ENCODE measurements at places on chromosomes 16 and 17.

DNA sequence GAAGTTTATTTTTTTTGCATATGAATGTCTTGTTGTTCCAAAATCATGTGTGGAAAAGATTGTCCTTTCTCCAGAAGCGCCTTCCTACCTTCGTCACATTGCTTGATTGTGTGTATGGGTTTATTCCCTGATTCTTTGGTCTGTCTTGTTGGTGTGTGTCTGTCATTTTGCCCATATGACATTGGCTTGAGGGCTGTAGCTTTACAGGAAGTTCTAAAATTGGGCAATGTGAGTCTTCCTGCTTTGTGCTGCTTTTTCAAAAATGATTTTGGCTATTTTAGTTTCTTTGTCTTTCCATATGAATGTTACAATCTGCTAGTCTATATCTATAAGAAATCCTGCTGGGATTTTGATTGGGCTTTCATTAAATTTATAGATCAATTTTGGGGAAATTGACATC is 217.2 kb downstream of the SNX29 start:
- no peak for DNase-seq

DNA sequence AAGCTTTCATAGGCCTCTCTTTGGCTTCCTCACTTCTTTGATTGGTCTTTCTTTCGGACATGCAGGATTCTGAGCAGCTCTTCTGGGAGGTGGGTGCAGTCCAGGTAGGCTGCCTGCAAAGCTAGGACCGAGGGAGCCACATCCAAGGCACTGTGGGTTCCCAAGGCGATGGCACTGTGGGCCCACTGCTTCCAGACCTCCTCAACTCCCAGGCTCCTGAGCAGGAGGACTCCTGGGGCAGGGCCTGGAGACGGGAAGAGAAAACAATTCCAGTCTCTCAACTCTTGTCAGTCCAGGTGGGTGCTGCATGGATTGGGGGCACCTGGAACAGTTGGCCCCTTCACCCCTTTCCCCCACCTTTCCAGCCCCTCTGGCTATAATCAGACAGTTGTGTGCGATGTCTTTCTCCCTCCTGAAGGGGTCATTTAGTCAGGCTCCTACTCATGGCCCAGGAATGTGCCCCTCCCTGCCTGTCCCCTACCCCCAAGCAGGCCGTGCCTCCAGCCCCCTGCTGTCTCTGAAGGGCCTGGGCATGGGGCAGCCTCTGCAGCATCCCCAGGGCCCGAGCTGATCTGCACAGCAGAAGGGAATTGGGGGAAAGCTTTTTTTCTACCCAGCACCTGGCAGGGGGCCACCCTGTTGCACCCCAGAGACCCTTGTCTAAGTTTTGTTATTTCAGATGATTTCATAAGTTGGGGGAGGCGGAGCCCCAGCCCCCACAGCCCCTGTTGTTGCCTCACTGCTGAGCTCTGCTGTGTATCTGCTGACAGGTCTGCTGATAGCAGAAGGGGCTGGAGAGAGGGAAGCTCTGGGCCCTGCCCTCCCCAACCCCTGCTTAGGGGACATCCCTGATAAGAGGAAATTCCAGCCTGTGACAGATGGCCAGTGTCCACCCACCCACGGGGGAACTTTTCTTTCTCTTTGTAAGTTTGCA is 330.3 kb downstream of the SEC14L1 start:
- DNase-seq = no peak

DNA sequence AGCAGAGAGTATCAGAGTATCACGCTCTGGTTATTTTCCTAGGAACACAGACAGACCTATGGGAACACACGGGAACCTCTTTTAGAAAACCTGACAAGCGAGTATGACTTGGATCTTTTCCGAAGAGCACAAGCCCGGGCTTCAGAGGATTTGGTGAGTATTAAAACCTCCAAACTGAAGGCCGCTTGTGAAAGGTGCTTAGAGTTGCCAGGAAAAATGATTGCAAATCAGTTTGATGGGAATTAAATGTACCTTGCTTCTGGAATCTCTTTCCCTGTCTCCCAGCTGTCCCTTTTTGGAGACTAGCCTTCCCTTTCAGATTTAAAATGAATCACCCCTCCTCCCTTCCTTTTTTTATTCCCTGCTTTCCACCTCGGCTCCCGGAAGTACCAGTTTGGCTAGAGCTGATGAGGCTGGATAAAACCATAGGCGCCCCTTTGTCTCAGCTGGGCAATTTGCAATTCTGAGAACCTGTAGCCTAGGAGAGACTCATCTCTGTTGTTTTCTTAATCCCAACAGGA is 27.3 kb downstream of the KAT7 start:
- DNase-seq = no peak

DNA sequence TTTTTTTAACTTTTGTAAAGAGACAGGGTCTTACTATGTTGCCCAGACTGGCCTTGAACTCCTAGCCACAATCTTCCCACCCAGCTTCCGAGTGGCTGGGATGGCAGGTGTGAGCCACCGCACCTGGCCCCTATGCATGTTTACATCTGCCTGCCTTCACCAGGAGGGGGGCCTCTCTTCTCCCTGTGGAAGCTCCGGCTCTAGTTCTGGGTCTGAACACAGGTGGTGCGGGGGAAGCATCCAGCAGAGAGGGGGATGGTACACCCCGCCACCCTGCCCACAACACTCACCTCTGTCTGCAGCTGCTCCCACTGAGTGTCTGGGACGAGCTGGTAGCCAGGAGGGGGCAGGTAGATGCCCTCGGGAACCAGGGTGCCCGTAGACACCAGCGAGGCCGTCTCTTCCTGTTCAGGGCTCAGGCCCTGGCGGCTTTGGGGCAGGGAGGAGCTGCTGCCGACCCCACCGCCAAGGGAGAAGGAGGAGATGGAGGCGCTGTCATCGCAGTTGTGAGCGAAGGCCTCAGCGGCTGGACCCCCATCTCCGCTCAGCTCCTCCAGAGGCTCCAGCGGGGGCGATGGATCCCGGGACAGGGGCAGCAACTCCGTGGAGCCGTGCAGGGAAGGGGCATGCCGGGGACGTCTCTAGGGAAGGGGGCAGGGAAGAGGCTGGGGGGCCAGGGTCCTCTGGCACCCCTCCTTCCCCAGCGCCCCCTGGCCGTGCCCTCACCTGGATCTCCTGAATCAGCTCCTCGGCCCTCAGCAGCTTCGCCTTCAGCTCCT is 10.9 kb downstream of the RABEP2 start:
- no peak for DNase-seq

- no peak for DNase-seq
Observed at GRCh38 chr16:22307838-22308237, 10.6 kb downstream of the POLR3E start.

GRCh38 chr17:74635418-74635817 is 11.9 kb upstream of the CD300E start:
- DNase-seq = no peak

GRCh38 chr16:48276102-48276501 is 28.8 kb upstream of the ABCC11 start:
- no peak for DNase-seq

- no peak for DNase-seq
Observed at GRCh38 chr17:38605411-38605840, 326 bp downstream of the SRCIN1 start.

DNA sequence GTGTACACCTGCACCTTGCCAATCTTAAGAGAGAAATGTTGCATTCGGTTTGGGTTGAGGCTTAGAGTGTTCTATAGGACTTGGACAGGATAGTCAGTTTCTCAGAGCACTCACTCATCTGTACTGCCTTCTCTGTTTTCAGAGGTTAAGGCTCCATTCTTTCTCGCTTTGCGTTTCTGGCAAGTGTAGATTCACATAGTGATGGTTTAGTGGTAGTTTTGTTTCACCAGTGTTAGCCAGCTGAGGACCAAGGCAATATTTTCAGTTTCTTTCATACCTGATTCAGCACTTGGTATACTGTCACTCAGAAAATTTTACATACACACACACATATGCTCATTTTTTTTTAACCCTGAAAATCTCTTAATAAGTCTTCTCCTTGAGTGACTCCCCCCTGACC is 1.3 kb downstream of the ATXN1L start:
- DNase-seq = no peak

DNA sequence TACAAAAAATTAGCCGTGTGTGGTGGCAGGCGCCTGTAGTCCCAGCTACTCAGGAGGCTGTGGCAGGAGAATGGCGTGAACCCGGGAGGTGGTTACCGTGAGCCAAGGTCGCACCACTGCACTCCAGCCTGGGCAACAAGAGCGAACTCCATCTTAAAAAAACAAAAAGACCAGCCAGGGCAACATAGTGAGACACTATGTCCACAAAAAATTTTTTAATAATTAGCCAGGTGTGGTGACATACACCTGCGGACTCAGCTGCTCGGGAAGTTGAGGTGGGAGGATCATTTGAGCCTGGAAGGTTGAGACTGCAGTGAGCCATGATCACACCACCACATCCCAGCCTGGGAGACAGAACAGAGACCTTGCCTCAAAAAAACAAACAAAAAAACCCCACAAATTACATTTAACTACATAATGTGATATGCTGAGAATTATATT is 29.1 kb downstream of the FANCA start:
- DNase-seq = no peak

DNA sequence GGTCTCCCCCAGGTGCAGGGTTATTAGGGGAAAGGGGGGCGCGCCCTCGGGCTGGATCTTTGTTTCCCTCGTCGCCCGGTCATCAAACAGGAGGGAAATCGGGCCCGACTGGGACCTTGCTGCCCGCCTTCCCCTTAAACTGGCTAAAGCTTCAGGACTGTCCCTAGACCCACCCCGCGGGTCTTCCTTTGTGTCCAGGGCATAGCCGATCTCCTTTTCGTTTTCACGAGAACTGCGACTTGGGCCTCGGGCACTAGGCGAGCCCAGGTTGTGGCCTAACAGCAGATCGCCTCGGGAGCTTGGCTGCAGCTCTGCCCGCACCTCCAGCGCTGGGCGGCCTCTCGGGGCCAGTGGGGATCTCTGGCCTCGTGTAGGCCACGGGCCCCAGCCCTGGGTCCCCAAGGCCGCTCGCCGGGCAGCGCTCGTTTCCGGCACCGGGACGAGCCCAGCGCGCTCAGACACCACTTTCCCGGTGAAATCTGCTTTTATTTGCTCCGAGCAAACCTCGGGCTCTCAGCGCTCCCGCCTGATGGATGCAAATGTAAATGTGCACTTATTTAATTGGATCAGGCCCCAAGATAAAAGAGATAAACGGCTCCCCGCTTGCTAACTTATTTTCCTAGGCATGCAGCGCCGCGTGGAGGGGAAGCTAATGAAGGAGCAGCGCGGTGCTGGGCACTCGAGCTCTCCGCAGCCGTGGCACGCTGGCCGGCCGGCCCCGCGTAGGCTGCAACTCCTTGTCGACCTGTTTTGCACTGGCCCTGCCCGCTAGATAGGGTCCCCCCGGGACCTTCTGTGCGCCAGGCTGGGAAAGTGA is 7.8 kb downstream of the IRX5 start:
- DNase-seq = no peak

- no peak for DNase-seq
Observed at GRCh38 chr17:49890077-49890821, 42.4 kb upstream of the TAC4 start.

GRCh38 chr17:47057830-47058229 is 78.8 kb upstream of the RPRML start:
- DNase-seq = no peak

DNA sequence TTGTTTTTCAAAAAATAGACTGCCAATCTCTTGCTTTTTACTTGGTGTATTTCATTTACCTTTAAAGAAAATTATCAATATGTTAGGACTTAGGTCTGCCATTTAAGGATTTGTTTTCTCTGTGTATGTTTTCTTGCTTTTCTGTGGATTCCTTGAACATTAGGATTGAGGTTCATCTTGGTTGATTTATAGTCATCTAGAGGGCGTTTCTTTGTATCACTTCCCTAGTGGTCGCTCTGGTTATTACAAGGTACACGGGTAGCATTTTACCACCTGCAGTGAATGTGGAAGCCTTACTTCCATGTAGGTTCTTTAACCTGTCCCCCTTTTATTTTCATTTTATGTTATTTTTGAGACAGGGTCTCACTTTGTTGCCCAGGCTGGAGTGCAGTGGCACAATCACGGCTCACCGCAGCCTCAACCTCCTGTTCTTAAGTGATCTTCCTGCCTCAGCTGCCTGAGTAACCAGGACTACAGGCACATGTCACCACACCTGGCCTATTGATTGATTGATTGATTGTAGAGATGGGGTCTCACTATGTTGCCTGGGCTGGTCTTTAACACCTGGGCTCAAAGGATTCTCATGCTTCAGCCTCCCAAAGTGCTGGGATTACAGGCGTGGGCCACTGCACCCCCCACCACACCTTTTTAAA is 35.2 kb upstream of the CBX4 start:
- DNase-seq = no peak

DNA sequence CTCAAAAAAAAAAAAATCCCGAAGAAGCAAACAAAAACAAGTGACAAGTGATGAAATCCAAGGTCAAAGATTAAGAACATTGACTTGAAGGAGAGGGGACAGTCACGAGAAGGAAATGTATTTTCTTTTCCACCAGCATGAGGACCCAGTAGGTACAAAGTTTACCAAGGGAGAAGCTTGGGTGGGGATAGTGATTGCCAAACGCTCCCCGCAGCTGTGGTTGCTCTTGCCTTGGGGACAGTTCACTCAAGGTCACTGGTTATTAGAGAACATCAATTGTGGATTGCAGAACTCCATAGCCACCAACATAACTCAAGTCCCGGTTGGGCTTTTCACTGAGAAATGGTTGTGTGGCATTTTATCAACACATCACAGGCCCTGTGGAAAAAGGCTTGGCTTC is 27.0 kb downstream of the RSL1D1 start:
- DNase-seq = no peak

- DNase-seq = no peak
Observed at GRCh38 chr17:12078791-12079190, 58.1 kb downstream of the MAP2K4 start.

DNA sequence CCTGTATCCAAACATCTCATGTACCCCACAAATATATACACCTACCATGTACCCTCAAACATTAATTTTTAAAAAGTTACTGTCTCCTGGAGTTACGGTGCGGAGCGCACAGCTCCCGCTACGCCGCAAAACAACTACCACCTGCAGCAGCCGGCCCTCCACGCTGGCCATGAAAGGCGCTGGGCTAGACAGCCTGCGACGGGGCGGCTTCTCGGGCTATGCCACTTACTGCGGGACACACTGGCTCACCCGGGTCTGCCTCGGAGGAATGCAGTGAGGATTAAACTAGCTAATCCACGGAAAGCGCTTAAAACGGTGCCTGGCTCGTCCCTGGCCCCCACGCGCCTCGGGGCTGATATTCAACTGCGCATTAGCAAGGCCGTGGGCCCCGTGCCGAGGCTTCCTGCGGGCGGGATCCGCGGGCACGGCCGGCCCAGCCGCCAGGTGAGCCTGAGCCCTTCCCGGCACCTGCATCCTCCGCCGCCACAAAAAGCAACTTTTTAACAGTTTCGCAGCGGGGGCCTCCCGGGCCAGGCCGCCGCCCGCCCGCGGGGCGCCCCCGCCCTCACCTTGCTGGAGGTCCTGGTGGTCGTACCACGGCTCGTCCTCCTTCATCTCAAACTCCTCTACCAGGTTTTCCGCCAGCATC is 633 bp downstream of the CDR2 start:
- no peak for DNase-seq

- no peak for DNase-seq
Observed at GRCh38 chr16:79777679-79778078, 177.1 kb upstream of the MAF start.

All from NCI-H2029 treated with DMSO at 0.1 percent for 48 hours (cell line).